CD4-positive, alpha-beta T cell treated with Interleukin-15 for 4 hours (primary cell): ENCODE measurements at places on chromosomes 4 and X.

DNA sequence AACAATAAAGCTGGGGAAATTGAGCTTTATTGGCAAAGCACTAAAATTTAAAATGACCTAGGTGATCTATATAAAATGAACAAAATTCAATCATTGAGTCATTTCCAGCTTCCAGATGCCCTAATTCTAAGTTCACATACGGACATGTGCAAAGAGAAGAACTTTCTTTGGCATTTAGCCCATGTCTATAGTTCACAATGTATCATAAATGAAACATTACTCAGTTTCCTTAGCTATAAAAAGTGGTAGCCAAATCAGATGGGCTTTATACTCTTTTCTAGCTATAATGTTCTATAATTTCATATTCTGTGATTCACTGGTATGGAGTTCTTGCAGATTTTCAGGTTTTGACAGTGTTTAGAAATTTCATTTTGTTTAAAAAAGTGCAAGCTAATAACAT, 327.4 kb downstream of the KCTD8 start:
- no peak for DNase-seq

GRCh38 chr4:114547340-114548134, 51.1 kb upstream of the UGT8 start:
- no peak for DNase-seq

DNA sequence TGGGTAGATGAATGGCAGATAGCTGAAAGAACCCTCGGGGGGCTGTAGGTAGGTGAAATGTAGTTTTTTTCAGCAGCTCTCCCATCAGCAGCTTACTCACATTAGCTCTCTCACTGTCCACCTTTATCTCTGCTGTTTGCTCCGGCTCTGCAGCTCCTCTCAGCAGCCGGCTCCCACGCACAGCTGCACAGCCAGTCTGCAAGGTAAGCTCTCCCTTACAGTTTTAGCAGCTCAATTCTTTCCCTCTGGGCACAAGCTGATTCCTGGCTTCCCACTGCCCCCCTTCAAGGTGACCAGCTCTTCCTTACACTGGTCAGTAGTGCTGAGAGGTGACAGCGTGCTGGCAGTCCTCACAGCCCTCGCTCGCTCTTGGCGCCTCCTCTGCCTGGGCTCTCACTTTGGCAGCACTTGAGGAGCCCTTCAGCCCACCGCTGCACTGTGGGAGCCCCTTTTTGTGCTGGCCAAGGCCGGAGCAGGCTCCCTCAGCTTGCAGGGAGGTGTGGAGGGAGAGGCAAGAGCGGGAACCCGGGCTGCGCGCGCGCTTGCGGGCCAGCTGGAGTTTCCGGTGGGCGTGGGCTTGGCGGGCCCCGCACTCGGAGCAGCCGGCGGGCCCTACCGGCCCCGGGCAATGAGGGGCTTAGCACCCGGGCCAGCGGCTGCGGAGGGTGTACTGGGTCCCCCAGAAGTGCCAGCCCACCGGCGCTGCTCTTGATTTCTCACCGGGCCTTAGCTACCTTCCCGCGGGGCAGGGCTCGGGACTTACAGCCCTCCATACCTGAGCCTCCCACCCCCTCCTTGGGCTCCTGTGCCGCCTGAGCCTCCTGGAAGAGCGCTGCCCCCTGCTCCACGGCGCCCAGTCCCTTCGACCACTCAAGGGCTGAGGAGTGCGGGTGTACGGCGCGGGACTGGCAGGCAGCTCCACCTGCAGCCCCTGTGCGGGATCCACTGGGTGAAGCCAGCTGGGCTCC, 393.6 kb downstream of the CENPC start:
- DNase-seq, result no peak

DNA sequence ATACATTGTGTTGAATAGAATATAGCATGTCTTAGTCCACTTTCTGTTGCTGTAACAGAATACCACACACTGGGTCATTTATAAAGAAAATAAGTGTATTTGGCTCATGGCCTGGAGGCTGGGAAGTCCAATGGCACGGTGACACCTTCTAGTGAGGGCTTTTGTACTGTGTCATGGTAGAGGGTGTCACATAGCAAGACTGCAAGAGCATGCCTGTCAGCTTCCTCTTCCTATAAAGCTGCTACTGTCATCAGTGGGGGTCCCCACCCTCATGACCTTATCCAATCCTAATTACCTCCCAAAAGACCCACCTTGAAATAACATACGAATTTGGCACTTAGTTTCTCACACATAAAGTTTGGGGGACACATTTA, 193.2 kb downstream of the PTTG2 start:
- no peak for DNase-seq

- no peak for DNase-seq
Measured at GRCh38 chr4:21991050-21991449, 42.5 kb upstream of the KCNIP4 start.

DNA sequence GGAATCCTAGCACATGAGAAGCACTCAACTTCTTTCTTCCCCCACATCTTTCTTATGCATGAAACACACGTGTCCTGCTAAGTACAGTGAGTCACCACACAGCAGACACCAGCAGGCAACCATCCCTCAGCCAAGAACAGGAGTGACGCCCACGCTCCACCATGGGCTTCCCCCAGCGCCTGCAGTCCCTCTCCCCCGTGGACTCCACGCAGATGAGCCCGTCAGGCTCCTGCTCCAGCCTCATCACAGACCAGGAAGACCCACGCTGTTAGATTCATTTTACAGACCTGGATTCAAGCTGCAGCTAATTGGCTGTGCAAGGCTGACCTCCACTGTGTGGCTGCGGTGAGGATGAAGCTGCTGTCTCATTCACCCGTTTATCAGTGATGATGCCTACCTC, 16.7 kb downstream of the HMX1 start:
- no peak for DNase-seq

- no peak for DNase-seq
Measured at GRCh38 chr4:66885501-66886165, 659.7 kb downstream of the CENPC start.
